ENCODE measurements at places on chromosomes 7 and 10.

- no peak for DNase-seq
Observed at GRCh38 chr7:55271069-55271626, 94.0 kb upstream of the LANCL2 start.

- no peak for DNase-seq
Observed at GRCh38 chr10:128825626-128826025, 641.4 kb upstream of the MGMT start.

- no peak for DNase-seq
Observed at GRCh38 chr7:69109246-69109645, 489.0 kb upstream of the AUTS2 start.

DNA sequence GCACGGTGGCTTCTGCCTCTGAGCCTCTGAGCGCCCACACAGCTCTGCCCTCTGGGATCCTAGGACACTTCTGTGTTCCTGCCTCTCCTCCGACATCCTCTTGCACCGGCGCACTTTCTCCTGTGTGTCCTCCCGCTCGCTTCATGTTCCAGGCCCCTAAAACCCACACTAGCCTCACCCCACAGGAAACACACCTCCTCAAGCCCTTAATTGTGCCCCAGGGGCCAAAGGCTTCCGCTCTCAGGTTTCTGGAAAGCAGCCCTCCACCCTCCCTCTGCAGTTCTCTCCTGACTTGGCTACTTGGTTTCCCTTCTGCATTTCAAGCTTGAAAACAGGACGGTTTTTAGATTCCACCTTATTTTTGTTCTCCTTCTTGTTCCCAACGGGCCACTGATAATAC is 7.3 kb downstream of the GFRA1 start:
- DNase-seq: no peak

DNA sequence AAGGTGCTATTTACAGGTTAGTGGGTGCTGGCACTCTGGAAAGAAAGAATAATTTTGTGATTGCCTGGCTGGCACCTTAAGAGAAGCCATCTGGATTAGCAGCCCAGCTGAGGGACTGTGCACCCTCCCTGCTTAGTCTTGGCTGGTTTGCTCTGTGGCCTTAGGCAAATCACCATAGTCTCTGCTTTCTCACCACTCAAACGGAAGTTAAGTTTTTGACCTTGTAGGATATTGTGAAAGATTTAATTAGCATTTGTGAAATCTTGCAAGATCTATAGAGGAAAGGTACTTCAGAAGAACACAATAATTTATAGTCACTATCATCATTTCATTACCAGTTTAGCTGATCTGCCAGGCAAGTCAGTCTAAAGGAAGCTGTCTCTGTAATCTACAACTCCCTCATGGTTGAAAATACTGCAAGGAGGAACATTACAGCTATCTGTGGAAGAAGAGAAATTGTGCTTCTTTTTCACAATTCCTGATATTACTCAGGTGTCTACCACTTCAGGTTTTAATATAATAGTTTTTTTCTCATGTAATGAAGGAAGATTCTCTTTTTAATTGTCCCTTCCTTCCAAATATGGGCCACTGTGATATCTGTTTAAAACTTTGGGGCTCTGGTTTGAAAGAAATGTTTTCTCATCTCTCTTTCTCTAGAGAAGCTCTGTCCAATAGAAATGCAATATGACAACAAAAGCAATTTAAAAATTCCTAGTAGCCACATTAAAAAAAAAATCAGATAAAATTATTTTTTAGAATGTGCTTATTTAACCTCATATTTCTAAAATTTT is 219.6 kb downstream of the PTEN start:
- no peak for DNase-seq

GRCh38 chr7:5597772-5598171 is 174.1 kb upstream of the TNRC18 start:
- DNase-seq: no peak

GRCh38 chr10:84542522-84543490 is 214.4 kb downstream of the CCSER2 start:
- DNase-seq: no peak

DNA sequence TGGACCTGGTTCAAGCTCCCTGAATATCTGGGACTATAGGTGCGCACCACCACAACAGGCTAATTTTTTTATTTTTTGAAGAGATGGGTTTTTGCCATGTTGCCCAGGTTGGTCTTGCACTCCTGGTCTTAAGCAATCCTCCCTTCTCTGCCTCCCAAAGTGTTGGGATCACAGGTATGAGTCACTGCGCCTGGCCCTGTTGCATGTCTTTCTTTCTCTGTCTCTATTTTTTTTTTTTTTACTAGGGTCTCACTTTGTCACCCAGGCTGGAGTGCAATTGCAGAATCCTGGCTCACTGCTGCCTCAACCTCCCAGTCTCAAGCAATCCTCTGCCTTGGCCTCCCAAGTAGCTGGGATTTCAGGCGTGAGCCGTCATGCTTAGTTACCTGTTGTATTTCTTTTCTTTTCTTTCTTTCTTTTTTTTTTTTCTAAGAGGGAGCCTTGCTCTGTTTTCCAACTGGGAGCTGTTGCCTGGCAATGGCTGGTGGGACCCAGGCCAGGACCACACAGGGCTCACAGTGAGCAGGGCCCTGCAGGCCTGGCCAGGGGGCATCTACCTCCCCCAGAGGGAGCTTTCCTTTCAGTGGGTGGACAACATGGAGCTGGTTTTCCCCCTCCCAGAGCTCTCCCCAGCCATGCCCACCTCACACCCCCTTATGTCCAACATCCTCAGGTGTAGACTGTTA is 6.0 kb downstream of the MYL7 start:
- no peak for DNase-seq
